GM04504 (cell line): ENCODE measurements at places on chromosomes 12 and 14.

DNA sequence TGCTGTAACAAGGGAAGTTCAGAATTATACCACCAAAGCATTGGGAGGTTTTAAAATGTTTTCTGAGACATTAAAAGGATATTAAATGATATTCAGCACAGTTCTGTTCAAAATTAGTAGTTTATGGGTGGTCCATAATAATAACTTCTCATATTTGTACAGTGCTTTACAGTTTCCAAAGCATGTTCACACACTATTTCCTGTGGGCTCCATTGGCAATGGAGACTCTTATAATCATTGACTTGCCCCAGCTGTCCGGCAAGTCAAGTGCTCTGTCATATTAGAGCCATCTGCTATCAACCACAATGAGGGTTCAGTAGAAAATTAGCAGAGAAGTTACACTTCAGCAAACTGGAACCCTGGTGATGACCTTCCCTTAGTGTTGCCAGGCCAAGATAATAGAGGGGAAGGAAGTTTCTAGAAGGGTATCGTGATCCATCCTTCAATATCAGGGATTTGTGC, 526.6 kb upstream of the CCDC196 start:
- DNase-seq = no peak

GRCh38 chr12:69544087-69544486, 41.2 kb upstream of the CCT2 start:
- no peak for DNase-seq

DNA sequence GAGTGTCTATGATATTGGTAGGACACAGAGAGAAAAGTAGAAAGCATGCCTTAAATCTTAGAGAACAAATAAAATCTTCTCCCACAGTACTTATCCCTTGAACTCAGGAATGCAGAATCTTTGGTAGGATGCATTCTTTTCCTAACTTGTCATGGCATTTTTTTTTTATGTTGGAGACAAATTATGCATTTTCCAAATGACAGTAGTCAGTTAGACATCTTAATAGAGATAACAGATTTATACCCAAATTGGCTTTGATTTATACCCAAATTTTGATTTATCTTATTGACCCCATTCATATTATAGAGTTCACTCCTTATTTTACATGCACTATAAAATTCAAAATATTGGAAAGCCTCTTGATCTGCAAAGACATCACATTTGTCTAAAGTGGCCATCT, 132.9 kb downstream of the CNTN1 start:
- no peak for DNase-seq

DNA sequence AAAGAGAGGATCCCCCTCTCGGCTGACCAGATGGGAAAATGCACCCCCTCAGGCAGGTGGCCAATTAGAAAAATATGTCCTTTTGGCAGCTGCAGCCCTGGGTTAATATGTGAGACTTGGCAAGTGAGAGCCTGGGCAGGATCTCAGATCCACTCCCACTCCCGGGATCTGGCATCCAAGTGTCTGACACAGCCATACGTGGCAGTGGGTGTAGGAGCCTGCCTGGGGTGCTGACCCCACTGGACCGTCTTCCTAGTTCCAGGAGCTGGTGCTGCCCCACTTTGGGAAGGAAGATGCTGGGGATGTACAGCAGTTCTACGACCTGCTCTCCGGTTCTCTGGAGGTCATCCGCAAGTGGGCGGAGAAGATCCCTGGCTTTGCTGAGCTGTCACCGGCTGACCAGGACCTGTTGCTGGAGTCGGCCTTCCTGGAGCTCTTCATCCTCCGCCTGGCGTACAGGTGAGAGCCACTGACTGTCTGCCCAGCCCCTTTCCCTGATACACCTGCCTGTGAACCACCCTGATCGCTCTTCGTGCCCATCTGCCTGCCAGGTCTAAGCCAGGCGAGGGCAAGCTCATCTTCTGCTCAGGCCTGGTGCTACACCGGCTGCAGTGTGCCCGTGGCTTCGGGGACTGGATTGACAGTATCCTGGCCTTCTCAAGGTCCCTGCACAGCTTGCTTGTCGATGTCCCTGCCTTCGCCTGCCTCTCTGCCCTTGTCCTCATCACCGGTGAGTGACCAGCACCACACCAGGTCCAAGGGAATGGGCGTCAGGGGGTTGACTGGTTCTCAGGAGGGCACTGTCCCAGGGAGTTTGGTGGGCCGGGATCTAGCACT, 5.8 kb downstream of the NR4A1 start:
- DNase-seq = no peak
